ENCODE measurements at places on chromosomes 11 and 22.

DNA sequence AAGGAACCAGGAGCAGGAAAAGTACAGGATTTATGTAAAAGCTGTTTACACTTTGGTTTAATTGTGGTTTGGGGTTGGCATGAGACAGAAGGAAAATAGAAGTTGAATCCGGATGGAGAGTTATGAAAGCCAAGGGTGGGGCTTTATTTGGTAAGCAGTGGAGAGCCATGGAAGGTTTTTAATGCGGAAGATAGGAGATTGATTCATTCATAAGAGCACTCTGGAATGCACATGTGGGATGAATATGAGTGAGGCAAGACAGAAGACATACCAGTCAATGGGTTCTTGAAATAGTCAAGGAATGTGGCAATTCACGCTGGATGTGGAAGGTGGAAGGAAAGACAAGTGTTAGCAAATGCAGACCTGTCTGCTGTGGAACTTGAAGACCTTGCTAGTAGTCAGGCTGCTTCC is 9.3 kb upstream of the GLB1L3 start:
- no peak for DNase-seq

- no peak for DNase-seq
Measured at GRCh38 chr11:129703846-129704245, 111.8 kb upstream of the TMEM45B start.

- DNase-seq = no peak
Measured at GRCh38 chr11:122746050-122746478, 90.5 kb downstream of the UBASH3B start.

GRCh38 chr11:111472228-111472627 is 40.0 kb downstream of the BTG4 start:
- DNase-seq = no peak

GRCh38 chr11:129590030-129590752 is 214.5 kb downstream of the BARX2 start:
- no peak for DNase-seq

DNA sequence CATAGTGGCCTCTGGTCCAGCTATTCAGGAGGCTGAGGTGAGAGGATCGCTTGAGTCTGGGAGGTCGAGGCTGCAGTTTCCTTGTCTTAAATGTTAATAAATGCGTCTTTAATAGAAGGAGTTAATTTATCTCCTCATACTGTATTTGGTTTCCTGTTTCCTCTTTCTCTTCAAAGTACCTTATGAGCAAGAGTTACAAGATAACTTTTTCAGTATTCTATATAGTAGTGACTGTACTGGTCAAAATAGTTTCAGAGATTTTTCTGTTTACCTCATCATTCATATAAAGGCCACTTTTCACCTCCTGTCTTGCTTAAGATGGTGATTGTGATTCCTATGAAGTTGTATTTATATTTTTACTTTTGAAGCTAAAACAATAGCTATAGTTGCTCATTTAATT is 50.9 kb downstream of the MCAM start:
- DNase-seq = no peak

DNA sequence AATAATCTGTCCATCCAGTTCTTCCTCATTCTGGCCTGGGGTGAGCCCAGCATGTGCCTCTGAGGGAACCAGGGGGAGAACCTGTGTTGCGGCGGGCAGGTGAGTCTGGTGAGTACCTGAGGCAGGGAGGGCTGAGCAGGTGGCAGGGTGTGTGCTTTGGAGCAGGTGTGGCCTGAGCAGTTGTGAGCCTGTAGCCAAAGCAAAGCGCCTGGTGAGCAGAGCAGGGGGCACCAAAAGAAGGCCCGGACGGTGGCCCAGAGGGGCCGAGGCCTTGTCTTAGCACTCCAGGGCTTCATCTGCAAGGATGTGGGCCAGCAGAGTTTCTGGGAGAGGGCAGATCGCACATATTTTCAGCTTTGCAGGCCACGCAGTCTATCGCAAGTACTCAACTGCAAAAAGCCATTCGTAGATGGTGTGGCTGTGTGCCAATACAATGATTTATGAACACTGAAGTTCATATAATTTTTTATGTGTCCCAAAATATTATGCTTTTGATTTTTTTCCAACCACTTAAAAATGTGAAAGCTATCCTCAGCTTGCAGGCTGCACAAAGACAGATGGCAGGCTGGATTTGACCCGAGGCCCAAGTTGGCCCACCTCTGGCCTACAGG is 8.7 kb downstream of the GLB1L2 start:
- DNase-seq = no peak
